ENCODE measurements at places on chromosomes 2 and 18. TPM values are rescaled to one million over a fixed set of nuclear protein-coding genes. Genes with fewer than 3 reads are reported as not detected.

GRCh38 chr2:77156599-77156998, 365.6 kb downstream of the LRRTM4 start:
- DNase-seq: no peak

DNA sequence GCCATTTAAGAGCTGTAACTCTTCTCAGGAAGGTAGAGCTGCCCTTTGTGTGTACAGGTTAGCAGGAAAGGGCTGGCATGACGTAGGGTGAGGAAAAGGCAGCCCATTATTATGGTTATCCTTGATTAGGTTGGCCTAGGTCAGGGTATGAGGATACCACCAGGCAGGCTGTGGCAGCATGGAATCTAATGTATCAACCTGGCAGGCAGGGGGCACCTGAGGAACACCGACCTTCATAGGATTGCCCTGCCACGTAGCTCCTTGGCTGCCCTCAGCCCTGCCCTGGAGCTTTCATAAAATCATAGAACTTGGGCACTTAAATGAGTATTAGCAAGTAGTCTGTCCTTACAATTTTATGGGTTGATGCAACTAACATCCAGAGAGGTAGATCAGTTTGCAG, 261.6 kb downstream of the LTBP1 start:
- no peak for DNase-seq

- no peak for DNase-seq
Measured at GRCh38 chr2:230870544-230871360, 6.0 kb downstream of the ITM2C start.

GRCh38 chr2:123563515-123563914, 461.6 kb upstream of the CNTNAP5 start:
- DNase-seq: no peak

GRCh38 chr2:5691221-5691984, 781 bp upstream of the SOX11 start:
- DNase-seq: peak; percentile 81

IL1RN gene
- not detected for total RNA-seq
